Mesenteric fat pad (tissue), 1 donor: ENCODE measurements at places on chromosomes 5 and 9.

DNA sequence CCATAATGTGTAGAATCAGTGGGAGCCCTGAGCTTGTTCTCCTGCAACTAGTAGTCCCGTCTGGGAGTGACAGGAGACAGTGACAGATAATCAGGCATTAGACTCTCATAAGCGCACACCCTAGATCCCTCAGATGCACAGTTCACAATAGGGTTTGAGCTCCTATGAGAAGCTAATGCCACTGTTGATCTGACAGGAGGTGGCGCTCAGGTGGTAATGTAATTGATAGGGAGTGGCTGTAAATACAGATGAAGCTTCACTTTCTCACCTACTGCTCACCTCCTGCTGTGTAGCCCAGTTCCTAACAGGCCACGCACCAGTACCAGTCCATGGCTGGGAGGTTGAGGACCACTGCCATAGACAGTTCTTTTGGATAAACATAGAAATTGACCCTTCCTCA, 188.7 kb downstream of the ROR2 start:
- DNase-seq = no peak

DNA sequence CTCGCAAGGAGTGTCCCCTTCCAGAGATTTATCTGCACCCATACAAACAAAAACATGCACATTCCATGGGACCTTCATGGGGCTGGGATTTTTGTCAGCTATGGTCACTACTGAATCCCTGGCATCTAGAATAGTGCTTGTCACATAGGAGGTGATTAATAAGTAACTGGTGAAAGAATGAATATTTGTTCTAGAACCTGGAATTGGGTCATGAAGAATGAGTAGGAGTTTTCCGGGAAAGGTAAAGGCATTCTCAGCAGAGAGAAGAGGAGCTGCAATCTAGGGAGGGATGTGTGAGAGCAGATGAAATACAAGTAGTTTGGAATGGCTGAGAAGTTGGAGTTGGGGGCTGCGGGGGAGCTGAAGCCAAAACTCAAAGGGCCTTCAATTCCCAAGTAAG, 2.8 kb upstream of the LMAN2 start:
- DNase-seq = no peak

- DNase-seq = no peak
These were observed 41.0 kb downstream of the CCNJL start for GRCh38 chr5:160271396-160271795.

DNA sequence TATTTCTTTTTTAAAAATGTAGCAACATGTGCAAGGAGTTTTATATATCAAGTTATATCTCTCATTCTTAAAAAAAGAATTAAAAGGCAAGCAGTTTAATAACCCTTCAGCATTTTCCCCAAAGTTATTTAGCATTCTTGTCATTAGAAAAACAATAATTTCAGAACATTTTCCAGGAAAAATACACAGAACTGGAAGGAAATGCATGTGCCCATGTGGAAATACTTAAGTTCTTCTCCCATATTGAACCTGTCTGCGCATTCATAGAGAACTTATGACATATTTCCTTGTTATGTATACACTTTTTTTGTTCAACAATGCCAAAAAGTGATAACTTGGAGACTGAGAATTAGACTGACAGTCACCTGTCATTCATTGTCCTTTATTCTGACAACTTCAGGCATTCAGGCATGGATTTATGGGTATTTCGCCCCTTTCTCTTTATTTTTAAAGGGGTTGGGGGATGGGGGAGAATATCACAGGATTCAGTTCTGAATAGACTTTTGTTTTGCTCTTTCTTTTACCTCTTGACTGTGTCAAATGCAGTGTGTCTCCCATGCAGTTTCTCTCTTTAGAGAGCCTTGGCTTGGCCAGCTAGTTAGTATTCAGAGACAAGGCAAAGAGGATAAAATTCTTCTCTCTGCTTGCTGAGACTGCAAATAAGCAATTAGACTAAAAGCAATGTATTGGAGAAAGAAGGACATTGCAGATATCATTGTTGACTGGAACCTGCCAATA, 701.0 kb downstream of the NR2F1-AS1 start:
- DNase-seq = no peak

GRCh38 chr5:14458414-14458813, 123.2 kb upstream of the OTULINL start:
- no peak for DNase-seq
